Left lobe of liver (tissue), 2 donors: ENCODE measurements at places on chromosomes 5 and 9. TPM values are rescaled to one million over a fixed set of nuclear protein-coding genes. Genes with fewer than 3 reads are reported as not detected.
A peak's percentile ranks its signal among the peaks of the same experiment; 100 is the strongest.

- no peak for DNase-seq
Measured at GRCh38 chr5:10343486-10343885, 10.0 kb upstream of the MARCHF6 start.

Gene EGFLAM
- 2.0 TPM for total RNA-seq

DNA sequence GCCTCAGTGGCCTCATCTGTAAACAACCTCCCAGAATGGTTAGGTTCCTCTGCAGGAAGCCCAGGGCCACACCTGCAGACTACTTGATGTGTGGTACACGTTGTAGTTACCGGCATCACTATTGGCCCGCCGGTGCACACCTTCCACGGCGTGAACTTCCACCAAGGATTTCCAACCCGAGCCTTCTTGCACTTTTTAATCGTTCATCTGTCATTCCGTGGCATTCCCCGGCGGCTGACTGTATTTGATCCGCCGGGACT lies 5.3 kb upstream of the TRIM41 start:
- no peak for DNase-seq

Gene TOMM5
- 35.4 TPM for total RNA-seq

DNA sequence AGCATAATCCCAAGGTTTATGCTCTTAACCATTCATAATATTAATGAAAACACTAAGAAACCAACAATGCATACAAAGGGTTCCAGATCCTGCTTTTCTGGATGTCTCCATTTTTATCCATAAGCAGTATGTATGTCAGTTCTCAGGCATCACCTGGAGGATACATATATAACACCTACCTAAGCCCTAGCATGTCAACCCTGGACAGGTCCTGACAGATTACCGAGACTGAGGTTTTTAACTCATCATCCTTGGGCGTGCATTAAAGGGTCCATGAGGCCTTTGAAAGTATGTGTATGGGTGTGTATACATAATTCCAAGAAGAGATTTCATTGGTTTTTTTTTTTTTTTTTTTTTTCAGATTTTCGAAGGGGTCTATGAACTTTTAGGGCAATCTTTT lies 70.6 kb downstream of the SH3TC2 start:
- DNase-seq: no peak

DNA sequence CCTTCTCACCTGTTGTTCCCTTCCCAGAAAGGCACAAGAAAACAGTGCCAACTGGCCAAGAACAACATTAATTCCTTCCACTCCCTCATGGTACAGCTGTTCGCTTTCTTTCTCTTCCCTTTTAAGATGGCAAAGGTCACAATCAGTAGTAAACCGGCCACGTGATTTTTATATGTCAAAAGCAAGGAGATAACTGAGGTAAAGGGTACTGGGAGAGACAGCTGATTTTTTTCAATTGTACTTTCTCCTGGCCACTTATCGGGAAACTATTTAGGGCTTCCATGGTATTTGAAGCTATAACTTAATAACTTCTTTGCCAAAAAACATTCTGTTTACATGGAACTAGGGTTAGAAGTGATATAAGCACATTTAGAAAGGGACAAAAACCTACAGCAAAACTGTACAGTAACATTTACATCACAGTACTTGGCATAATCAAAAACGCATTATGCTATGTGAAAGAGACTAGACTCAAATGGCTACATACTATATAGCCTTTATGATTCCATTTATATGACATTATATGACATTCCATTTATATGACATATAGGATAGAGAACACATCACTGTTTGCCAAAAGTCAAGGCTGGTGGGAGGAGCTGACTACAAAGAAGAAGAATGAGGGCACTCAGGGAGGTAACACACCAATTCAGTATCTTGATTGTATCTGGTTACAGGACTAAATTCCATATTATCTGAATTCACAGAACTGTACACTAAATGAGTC lies 24.8 kb downstream of the PLPP1 start:
- no peak for DNase-seq

- no peak for DNase-seq
Measured at GRCh38 chr9:88184976-88185375, 46.7 kb upstream of the SPATA31C2 start.

Gene DDX4
- not detected for total RNA-seq

Gene FGD3
- total RNA-seq: 2.3 TPM

Gene SNCB
- total RNA-seq: not detected

DNA sequence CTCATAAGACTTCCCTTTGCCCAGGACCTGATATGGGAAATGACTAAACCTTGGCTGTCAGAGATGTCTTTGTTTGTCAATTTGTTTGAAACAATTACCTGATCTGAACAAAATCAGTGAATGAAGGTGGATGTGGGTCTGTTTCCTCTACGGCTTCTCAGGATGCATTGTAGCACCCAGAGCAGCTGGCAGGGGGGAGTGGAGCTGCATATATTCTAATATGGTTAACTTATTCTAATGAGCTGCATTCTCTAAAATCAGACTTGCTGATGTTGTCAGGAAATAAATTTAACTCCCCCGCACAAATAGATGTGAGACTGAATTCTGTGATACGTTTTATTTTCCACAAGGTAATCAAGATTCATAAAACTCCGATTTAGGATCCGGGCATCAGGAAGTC lies 665.4 kb downstream of the MAT2B start:
- no peak for DNase-seq

DNA sequence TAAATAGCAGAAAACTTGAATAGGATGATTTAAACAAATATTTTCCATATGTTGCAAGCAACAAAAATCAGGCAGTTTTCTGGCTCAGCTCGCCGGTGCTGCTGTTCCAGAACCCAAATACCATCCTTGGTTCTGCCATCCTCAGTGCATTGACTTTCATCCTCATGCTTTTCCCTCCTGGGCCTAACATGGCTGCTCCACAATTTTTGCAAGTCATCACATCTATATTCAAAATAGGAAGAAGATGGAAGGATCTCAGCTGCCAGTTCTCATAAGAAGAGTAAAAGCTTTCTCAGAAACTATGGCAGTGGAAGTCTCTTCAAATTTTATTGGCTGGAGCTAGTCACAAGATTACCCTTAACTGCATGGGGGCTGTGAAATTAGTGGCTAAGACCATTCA lies 136.7 kb downstream of the STARD4 start:
- no peak for DNase-seq

DNA sequence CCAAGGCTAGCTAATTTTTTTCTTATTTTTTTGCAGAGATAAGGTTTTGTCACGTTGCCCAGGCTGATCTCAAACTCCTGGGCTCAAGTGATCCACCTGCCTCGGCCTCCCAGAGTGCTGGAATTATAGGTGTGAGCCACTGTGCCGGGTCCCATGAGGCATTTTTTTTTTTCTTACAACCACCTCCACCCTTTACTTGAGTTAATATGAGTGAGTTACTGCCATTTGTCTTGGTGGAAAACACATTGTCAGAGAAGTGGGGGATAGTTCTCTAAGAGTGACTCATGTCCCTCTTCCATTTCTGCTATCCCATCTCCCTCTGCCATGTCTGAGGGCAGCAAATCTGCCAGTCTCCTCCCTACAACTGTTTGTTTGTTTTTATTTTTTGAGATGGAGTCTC lies 163.4 kb upstream of the CLINT1 start:
- DNase-seq: no peak

Gene COL23A1
- total RNA-seq: 1.2 TPM

DNA sequence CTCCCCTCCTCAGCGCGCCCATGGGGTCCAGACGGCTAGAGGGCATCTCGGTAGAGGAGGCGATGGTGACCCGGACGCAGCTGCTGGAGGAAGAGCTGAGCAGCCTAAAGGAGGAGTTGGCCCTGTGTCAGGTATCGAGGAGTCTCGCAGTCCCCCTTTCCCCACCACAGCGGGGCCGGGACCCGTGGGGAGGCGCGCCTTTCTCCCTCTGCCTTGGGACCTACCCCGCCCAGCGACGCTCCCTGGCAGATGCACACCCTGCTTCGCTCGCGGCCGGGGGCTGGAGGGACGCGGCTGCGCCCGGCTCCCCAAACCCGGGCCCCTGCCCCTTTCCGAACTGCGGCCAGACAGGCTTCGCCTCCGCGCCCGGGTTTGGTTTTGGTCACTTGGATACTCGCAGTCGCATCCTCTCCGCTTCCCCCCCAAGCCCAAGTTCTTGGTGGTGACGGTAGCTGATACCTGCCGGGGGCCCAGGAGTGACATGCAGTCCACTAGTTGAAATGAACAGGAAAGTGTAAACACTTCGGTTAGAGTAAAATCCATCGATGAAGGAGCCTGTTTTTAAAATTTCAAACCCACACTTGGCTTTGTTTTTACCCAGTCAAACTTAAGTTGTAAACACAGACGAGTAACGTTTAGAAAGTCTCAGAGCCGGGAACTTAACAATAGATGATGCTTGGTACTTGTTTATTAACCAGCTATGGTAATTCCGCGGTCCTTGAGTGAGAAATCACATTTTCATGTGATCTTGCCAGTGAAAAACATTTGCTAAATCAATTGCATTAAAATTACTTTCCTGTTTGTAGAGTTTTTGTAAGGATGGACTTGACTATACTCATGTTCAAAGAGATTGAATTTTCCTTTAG lies 688 bp downstream of the CNTLN start:
- DNase-seq: peak; percentile 58

DNA sequence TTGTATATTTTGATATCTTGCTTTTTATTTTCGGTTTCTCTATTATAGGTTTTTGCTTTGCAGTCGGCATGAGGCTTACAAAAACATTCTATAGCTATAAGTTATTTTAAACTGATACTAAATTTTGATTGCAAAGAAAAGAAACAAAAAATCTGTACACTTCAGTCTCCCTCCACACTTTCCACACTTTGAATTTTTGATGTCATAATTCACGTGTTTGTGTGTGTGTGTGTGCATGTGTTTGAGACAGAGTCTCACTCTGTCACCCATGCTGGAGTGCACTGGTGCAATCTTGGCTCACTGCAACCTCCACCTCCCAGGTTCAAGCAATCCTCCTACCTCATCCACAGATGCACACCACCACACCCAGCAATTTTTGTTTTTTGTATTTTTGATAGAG lies 124.9 kb downstream of the MRPS30 start:
- DNase-seq: no peak

- no peak for DNase-seq
Measured at GRCh38 chr9:120369608-120370220, 210.3 kb downstream of the CDK5RAP2 start.

GRCh38 chr5:83199126-83199525 lies 121.8 kb downstream of the XRCC4 start:
- DNase-seq: no peak

Gene IFNA13
- not detected for total RNA-seq

DNA sequence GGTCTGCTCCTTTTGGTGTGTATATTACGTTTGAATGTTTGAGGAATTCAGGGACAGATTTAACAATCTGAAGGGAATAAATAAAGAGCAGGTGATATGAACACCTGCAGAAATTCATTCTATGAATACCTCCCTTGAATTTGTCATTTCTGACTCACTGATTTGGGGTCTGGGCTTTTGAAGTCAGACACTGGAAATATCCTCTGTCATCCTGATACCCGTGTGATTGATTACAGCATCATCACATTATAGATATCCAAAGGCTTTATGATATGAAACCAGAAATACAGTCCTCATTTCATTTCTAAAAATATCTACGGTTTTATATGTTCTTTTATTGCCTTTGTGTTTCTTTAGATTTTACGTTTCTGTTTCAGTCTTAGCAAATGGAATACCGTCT lies 68.5 kb downstream of the TMEM232 start:
- DNase-seq: no peak
